Left cardiac atrium (tissue), 4 donors: ENCODE measurements at places on chromosomes 5 and 9.

GRCh38 chr9:105881654-105882349 lies 187.5 kb downstream of the TMEM38B start:
- DNase-seq = peak; percentile 43

DNA sequence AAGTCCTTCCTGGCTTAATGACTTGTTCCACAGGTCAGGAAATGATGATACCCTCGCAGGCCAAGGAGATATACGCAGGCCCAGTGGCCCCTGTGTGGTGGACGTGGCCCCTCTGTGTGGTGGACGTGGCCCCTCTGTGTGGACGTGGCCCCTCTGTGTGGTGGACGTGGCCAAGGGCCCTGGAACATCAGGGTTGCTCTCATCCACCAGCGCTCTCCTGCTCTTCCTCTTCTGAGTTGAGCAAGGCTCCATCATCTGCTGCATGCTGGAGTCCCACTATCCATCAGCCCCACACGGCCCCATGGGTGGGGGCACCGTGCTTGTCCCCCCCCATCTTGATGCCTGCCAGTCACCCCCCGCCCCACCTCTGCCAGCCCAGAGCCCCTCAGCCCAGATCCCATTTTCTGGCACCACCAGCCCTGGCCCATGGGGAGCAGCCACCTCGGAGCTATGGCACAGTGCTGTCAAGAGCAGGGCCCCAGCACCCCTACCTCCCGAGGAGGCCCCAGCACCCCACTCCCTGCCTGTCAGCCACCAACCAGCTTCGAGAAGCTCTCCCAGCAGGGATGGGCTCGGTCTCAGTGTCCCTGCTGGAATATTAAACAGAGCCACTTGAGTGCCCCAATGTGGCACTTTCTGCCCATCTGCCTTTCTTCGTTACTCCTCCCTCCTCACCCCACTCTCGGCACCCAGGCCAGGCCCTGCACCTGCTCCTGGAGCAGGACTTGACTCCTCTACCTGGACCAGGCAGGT lies 8.1 kb downstream of the LRRC14B start:
- no peak for DNase-seq

DNA sequence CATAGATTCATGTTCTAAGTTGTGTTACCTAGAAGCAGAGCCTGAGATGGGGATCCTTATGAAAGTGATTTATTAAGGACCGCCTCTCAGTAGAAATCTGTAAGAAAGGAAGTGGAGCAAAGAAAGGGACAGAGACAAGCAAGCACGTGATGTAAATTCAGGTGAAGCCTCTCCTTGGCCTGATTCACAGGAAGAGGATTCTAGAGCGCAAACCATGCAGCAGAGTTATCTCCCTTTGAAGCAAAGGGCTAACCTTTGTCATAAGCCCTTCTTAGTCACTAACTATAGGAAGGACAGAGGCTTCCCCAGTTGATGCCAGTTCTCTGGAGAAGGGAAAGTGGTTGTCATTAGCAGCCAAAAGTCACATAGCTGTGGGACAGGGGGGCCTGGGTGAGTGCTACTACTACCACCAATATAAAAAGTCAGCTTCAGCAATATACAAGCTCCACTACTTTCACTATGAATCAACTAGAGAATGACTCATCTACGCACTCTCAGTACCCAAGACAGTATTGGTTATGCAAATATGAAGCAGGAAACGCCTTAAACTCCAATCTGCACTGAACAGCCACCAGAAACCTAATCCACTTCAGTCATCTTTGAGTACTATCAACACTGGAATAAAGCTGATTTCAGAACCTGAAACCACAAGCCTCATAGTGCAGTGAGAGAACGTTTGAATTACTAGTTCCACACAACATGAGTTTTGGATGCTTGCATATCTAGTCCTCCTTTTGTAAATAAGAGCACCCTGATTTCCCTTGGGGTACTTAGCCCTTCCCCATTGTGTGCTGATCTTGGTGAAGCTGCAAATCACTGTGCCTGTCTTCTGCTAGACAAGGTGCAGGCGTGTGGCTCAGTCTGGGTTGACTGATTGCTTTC lies 162.7 kb downstream of the ZNF608 start:
- DNase-seq = no peak

GRCh38 chr9:32260151-32260862 lies 124.1 kb upstream of the ACO1 start:
- no peak for DNase-seq

- no peak for DNase-seq
These were observed 93.0 kb downstream of the SUSD1 start for GRCh38 chr9:112081918-112082729.

DNA sequence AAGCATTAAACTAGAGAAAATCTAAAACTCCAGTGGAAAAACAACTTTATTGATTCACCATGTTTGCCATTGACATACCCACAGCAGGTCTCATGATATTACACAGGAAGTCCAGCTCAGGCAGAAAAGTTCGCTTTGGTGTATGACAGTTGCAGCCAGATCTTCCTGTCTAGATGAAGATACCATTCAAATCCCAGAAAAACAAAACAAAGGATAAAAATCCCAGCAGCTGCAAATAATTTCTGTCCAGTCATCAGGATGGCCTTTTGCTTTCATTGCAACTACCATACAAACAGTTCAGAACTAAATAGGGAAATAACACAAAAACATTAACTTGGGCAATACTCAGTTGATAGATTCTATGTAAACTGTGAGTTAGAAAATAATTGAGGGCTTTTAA lies 136.0 kb upstream of the NREP start:
- DNase-seq = no peak

DNA sequence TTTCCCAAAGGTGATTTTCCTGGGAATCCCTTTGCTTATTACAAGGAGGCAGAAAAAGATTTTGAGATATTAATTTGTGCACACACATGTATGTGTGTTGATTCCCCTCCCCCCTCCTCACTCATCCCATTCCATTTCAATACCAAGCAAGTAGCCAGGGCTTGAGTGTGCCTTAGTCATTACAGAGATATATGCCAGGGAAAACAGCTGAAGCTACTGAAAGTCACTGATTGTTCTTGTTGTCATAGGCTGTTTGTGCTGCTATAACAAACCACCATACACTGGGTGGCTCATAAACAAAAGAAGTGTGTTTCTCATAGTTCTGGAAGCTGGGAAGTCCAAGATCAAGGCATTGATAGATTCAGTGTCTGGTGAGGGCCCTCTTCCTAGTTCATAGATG lies 158.6 kb downstream of the BAAT start:
- no peak for DNase-seq

DNA sequence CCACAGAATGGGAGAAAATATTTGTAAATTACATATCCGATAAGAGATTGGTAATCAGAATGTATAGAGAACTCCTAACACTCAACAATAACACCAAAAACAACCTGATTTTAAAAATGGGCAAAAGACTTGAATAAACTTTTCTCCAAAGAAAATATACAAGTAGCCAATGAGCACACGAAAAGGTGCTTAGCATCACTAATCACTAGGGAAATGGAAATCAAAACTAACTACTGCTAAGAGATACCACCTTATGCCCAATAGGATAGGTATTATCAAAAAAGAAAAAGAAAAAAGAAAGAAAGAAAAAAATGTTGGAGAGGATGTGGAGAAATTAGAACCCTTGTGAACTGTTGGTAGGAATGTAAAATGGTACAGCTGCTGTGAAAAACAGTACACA lies 212.1 kb downstream of the TLR4 start:
- no peak for DNase-seq

DNA sequence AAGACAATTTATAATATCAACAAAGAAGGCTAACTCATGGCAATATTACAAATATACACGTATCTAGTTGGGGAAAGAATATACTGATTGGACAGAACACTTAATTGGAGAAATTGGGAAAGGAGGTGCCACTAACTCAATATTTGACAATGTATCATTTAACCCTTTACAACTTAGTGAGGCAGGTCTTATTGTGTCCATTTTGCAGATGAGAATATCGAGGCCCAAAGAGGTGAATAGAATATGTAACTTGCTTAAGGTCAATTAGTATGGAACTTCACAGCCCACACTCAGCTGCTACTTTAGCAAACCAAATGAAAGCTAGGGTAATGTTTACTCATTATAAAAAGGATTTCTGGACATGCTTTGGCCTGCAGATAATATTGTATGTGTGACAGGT lies 46.2 kb downstream of the COMMD10 start:
- no peak for DNase-seq

DNA sequence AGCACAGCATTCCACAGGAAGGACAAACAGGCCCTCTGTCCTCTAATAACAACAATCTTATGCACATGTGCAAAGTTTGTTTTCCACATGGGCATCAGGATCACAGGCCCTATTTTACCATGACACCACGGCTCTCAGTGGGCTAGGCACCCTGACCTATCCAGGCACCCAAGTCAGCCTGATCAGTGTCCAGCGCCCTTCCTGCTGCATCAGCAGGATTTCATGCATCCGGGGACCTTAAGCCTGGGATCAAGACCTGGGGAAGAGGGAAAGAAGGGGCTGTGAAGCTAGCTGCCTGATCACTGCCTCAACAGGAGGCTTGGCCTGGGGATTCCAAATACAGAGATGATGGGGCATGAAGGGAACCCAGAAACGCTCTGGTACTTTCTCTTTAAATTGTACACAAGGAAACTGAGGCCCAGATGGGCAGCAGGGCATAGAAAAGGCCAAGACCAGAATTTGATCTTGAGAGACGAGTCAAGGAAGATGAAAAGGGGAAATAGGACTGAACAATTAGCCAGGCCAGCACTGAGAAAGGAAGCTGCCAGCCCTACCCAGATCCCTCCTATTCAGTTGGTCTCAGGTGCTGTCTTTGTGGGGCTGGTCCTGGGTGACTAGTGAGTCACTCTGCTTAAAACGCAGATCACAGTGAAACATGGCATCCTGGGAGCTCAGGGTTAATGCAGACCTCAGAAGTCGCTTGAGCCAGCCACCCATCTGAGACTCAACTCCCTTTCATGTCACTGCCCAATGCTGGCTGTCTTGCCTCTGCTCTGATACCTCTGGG lies 57.9 kb downstream of the SHB start:
- DNase-seq = no peak

- peak; percentile 15 for DNase-seq
These were observed 15.2 kb downstream of the VAV2 start for GRCh38 chr9:133976887-133977286.

DNA sequence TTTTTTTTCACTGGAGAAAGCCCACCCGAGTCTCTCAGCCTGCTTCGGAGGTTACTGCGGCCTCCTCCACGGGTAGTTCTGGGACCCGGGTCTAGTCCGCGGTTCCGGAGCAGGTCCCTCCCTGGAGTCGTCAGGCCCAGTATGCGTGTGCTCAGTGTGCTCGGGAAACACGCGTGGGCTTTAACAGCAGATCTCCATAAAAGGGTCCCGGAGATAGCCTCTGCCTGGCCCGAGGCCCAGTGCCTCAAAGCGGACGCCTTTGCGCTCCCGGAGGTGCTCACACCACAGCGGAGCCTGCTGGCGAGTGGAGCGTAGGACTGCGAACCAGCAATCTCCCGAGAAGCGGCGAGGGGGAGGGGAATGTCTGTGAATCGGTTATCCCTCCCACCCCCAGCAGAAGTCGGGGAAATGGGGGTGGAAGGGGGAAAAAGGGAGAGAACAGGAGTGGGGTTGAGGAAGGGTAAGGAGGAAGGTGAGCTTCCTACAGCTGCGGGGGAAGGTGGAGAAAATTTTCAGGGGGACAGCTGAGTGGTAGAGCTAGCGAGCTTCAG lies 28.7 kb downstream of the CDKN2A start:
- DNase-seq = peak; percentile 53

DNA sequence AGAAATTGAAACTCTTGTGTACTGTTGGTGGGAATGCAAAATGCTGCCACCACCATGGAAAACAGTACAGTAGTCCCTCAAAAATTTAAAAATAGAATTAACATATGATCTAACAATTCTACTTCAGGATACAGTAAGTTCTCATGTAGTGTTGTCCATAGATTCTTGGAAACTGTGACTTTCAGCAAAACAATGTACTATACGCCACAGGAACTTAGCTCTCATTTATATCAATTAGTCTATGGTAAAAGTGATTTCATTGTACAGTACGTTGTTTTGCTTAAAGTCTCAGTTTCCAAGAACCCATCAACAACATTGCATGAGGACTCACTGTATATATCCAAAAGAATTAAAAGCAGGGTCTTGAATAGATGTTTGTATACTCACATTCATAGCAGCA lies 233.5 kb upstream of the GAS1 start:
- no peak for DNase-seq

DNA sequence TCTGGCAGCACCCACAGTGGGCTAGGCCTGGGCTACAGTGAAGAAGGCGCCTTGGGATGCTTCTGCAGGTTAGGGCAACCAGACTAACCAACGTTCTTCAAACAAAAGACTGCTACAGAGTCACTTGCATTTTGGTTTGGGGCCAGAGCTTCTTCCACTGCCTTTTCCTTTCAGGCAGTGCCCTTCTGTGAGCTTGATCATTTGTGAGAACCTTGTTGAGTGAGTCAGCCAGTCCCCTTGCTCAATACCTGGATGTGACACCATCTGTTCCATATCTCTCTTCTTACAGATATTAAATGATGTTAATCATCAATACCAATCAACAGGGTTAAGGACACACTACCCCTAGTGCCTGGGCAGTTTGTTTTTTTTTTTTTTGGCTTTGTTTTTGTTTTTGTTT lies 46.5 kb upstream of the VDAC1 start:
- DNase-seq = no peak

DNA sequence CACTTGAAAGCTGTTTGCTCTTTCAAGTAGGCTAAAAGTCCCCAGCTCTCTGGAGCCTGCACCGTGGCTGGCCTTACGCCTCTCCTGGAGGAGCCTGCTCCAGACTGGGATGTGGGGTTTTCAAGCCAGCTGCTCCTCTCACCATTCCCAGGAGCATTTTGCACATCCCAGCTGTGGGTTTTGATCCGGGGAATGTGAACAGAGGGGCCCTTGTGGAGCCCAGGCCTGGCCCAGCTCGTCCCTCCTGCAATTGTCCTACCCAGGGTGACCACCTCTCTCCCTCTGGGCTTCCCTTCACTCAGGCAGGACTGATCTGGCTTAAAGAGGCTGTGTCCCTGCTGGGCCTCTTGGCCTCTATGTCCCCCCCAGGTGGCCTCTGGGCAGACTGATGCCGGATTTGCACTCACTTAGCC lies 32.5 kb upstream of the TIFAB start:
- DNase-seq = no peak

DNA sequence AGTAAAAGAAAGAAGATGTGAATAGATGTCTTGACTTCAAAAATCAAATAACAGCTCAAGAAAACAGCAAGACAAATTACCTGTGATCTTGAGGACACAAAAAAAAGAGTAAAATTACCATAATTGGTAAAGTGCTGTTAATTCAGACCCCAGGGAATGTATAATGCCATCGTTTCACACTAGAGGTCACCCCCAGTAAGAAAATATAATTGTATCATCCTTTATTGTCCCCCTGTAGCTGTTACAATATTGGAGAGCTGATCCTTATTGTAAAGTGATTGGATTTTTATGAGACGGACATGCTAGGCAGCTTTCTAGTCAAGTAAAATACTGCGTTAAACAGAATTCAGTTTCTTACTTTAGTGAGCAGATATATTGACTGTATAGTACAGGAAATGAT lies 377.0 kb downstream of the TLE1 start:
- DNase-seq = no peak

- no peak for DNase-seq
These were observed 38.5 kb upstream of the DEPDC1B start for GRCh38 chr5:60738461-60738860.

- no peak for DNase-seq
These were observed 1.5 kb downstream of the ZBTB43 start for GRCh38 chr9:126806336-126806735.

GRCh38 chr5:72539726-72540125 lies 32.5 kb upstream of the ZNF366 start:
- DNase-seq = no peak

- no peak for DNase-seq
These were observed 222.2 kb upstream of the MEF2C start for GRCh38 chr5:89105171-89105695.
